ENCODE measurements at places on chromosomes 1 and 21. TPM values are rescaled to one million over a fixed set of nuclear protein-coding genes. Genes with fewer than 3 reads are reported as not detected.

Gene GCSAML
- total RNA-seq: not detected

Gene IER5
- total RNA-seq: 38.6 TPM

Gene KCNE2
- total RNA-seq: not detected

Gene TDRD5
- total RNA-seq: 0.05 TPM

Gene OR14K1
- not detected for total RNA-seq

Gene FLG2
- not detected for total RNA-seq

Gene RXRG
- total RNA-seq: not detected

Gene KNCN
- not detected for total RNA-seq

Gene AIRE
- total RNA-seq: not detected

Gene HIVEP3
- 3.0 TPM for total RNA-seq

Gene ELAPOR1
- 0.46 TPM for total RNA-seq

Gene TMEM269
- total RNA-seq: 0.15 TPM

Gene RPF1
- total RNA-seq: 35.2 TPM

Gene TESK2
- total RNA-seq: 0.32 TPM

Gene UBR4
- total RNA-seq: 114 TPM

Gene CD247
- total RNA-seq: 0.72 TPM

Gene CFAP45
- 0.83 TPM for total RNA-seq

Gene GRHL3
- 0.79 TPM for total RNA-seq

Gene CADM3
- total RNA-seq: 0.10 TPM

Gene TMPRSS15
- total RNA-seq: not detected

Gene TDRD10
- total RNA-seq: not detected

Gene MED8
- total RNA-seq: 37.9 TPM

Gene FAM72C
- 5.5 TPM for total RNA-seq

Gene PTGFR
- not detected for total RNA-seq

Gene LRRC39
- total RNA-seq: 0.06 TPM

Gene OR2T11
- total RNA-seq: not detected

Gene NEXN
- 6.1 TPM for total RNA-seq

Gene ESRRG
- total RNA-seq: not detected

Gene NBPF10
- total RNA-seq: 1.1 TPM

Gene GBP3
- total RNA-seq: 2.4 TPM

Gene WNT4
- 0.44 TPM for total RNA-seq

Gene TNFRSF14
- 0.55 TPM for total RNA-seq

Gene KCNJ10
- not detected for total RNA-seq

Gene SPRR1B
- total RNA-seq: not detected

Gene TMEM51
- 28.6 TPM for total RNA-seq

Gene PCAT6
- 2.9 TPM for total RNA-seq

Gene ANKRD34A
- total RNA-seq: 0.20 TPM

Gene WNT2B
- 0.21 TPM for total RNA-seq

Gene COL11A1
- 1.7 TPM for total RNA-seq

Gene ZNF281
- 43.3 TPM for total RNA-seq

Gene SPRR3
- not detected for total RNA-seq

Gene DBT
- 4.2 TPM for total RNA-seq

Gene FALEC
- not detected for total RNA-seq

Gene PLA2G4A
- 9.0 TPM for total RNA-seq

Gene DNM3
- total RNA-seq: 0.40 TPM

Gene KCNK2
- not detected for total RNA-seq

Gene OR2L2
- total RNA-seq: not detected

Gene PGLYRP3
- total RNA-seq: not detected

Gene MR1
- 6.2 TPM for total RNA-seq

Gene GBP5
- total RNA-seq: not detected

Gene STIL
- 9.0 TPM for total RNA-seq

Gene TCP10L
- 0.86 TPM for total RNA-seq
